ENCODE measurements at places on chromosomes 13 and 19.

- DNase-seq, result no peak
These were observed 99.9 kb downstream of the GNG7 start for GRCh38 chr19:2602391-2603181.

DNA sequence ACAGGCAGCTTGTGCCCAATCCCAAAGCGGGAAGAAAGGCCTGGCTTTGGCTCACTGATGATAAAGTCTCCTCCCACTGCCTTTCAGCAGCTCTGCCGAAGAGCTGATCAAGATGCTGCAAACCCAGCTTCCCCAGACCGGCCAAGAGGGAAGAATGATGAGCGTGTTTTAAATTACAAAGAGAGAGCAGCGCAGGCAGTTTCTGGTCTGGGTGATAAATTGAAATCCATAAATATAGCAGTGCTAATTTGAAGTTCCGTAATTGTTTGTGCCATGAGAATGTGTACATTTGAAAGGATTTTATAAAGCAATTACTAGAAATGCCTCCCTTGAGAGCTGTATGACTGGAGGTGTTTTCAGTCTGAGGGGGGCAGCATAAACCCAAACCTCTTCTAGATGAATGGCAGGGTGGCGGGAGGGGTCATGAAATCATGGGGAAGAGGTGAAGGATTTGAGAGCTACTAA, 171.8 kb downstream of the STK24 start:
- DNase-seq, result no peak

- DNase-seq, result no peak
These were observed 79.3 kb downstream of the PTPRS start for GRCh38 chr19:5261156-5261890.

DNA sequence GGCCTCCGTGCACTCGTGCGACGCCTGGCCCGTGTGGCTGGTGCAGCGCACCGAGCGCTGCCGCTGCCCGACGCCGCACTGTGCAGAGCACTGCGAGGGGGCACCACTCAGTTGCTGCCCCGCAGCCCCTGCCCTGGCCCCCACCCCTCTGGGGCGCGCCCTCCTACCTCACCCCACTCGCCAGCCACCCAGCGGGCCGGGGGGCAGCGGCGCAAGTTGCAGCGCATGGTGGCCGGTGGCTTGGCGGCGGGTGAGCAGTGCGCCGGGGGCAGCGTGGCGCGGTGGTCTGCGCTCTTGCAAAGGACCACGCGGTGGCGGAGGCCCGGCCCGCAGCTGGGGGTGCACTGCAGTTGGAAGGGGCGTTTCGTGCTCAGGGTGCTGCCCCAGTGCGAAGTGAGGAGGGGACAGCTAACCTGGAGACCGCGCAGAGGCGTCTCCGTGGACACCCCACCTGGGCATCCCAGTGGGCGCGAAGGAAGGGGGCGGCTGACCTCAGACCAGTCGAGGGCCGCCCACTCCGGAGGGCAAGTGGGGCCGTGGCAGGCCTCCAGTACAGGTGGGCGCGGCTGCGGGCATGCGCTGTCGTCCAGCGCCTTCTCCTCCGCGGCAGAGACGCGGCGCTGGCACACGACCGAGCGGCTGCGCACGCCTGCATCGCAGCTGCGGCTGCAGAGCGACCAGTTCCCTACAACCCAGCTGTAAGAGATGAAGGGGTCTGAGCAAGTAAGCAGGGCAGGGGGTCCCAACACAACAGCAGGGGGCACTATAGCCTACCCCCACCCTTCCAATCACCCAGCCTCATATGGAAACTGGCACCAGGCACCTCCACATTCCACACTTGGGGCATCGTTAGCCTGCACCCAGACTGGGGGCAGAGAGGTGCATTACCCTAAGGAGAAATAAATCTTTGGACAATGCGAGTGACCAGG, 8.0 kb upstream of the MYO1F start:
- DNase-seq, result no peak

GRCh38 chr13:100347968-100348367, 240.6 kb downstream of the GGACT start:
- DNase-seq, result no peak

DNA sequence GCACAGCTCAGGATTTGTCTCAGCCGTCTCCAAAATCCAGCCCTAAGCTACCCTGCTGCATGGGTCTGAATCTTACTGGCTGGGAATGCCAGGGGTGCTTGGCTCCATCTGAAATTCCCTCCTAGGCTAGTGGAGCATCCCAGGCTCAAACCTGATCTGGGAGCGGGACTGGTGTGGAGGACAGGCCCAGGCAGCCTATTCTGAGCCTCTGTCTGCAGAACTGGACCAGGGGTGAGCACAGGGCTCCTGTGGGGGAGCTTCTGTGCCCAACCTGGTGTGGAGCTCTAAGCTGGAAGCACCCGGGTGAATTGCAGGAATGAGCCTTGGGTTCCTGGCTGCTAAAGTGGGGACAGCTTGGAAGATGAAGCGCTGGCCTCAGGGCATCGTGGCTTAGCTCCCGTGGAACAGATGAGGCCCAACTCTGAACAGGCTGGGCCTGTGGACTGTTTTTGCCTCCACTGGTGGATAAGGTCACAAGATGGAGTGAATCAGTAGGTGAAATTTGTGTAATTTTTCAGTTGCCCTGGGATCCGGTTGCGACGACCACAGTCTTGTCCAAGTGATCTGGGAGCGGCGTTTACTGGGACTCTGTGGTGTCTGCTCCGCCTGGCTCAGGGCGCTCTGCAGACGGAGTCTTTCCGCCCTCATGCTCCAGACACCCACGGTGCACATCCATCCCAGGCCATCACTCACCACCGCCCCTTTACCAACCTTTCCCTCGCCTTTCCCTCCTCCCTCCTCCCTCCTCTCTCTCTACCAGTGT, 79.5 kb downstream of the TEX29 start:
- no peak for DNase-seq

DNA sequence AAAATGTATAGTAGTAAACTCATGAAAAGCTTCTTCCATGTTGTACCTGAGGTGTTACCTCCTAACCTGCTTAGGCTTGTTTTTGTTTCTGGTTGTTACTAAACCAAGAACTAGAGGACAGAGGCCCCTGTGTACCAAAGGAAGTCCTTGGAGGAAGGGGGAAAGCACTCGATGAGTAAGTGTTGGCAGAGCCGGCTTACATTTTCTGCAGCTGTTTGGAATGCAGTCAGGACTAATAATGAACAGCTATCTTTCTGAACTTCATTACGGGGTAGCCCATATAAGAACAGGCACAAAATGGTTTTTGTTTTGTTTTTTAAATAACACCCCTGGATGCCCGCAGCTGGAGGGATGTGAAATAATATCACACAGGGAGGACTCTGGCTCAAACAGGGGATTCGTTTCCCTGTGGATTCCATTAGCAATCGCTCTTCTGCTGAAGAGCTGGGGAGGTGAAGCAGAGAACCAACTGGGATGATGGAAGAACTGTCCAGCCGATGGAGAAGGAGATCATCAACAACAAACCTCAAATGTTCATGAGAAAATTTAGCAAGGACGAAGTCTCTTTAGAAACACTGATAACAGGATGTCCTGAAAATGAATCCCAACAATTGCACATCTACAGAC, 214.2 kb upstream of the MAB21L1 start:
- no peak for DNase-seq

DNA sequence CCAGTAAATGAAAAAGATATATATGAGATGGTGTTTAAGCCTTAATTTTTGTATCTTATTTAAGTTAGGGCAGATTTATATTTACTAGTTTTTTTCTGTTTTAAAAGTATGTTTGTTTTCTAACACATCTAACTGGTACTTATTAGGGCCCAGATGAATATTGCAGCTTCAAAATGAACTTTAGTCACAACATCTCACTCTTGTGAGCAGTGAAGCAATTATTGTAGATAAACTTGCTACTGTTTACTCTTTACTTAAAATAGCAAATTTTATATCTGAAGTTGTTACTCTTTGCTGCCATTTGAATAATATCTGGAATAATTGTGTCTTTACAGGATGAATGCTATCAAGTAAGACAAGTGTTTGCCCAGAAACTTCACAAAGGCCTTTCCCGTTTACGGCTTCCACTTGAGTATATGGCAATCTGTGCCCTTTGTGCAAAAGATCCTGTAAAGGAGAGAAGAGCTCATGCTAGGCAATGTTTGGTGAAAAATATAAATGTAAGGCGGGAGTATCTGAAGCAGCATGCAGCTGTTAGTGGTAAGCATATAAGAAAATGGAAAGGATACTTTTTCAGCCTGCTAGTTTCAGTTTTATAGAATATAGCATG, 166.8 kb downstream of the PDS5B start:
- DNase-seq, result no peak

- no peak for DNase-seq
These were observed 54.9 kb upstream of the PCDH8 start for GRCh38 chr13:52903320-52903719.

- no peak for DNase-seq
These were observed 607.6 kb downstream of the PCDH17 start for GRCh38 chr13:58238972-58239773.

GRCh38 chr13:48838193-48838973, 137.3 kb upstream of the FNDC3A start:
- DNase-seq, result no peak

- DNase-seq, result no peak
These were observed 4.4 kb upstream of the ZNF681 start for GRCh38 chr19:23762884-23763711.

GRCh38 chr19:48255376-48256303, at the start of gene CARD8:
TSS of gene CARD8 (minus strand) at chr19:48255912. CDS start at chr19:48241020, 14,892 bp downstream.
- peak; percentile 77 for DNase-seq

GRCh38 chr13:95457294-95457693, 95.2 kb upstream of the CLDN10 start:
- no peak for DNase-seq

DNA sequence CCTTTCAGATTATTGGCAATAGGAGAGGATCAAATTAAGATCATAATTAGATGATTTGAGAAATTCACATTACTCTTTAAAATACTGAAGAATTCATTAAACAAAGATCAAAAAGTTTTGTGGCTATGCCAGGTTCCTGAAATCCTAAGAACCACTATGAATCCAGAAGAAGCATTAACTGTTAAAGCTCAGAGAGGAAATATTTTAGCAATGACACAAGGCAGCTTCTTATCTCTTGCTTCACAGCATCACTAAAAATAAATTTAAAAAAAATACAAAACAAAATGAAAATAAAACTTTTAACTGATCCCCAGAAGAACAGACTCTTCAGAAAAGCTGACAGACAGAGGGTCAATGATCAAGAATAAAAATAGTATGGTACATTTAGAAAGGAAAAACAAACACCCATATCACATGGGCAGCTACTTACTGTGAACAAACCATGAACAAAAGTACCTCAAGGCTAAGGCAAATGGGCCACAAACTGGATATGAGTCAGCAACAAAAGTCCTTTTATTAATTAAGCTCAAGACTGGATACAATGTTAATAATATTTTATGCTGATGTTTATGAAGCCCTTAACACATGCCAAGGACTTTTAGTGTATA, 19.6 kb downstream of the RNF6 start:
- no peak for DNase-seq

DNA sequence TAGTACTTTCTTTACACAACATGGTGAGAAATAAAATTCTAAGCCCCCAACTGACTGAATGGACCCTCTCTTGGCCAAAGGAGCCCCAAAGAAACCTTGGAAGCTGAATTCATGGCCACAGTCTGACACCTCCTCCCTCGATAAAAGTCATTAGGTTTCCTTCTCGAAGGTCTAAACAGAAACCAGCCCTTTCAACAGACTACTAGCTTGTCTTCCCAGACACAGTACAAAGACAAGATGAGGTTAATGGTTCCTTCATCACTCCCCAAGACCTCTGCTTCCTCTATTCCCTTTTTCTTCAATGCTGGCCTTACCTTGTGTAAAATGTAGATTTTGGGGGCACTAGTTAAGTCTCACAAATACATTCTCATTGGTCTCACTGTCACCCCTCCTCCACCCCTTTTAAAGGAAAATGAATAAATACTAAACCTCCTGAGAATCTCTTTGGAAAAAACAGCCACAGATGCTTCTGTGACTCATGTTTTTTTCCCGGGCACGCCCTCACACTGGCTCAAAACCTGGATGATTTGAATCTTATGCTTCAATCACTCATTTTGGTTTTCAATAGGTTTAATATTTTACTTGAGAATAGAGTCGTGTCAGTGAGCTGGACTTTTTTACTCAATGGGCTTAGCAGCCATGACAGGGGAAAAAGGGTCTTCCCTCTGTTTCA, 65.8 kb upstream of the MED4 start:
- no peak for DNase-seq

DNA sequence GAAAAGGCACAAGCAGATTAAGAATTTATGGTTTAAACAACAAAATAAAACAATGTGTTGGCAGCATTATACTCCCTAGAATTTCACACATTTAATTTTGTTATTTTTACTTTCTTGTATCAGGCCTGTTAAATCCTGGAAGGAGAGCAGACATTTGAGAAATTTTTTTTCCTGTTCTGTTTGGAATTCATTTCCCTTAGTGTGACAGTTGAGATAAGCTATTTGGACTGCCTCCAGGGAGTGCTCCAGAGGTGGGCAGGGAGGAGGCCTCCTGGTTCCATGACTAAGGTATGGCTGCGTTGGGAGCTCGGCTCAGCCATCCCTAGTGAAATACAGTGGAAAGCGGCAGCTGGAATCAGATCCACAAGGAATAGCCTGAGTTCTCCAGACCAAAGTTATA, 185.7 kb downstream of the KCNRG start:
- DNase-seq, result no peak

GRCh38 chr19:1742989-1743696, 10.2 kb upstream of the ONECUT3 start:
- DNase-seq, result no peak

GRCh38 chr13:75495938-75496337, 14.0 kb upstream of the TBC1D4 start:
- DNase-seq, result peak; percentile 26

- peak; percentile 6 for DNase-seq
These were observed 134.3 kb upstream of the MYO16 start for GRCh38 chr13:108494991-108495645.

- DNase-seq, result peak; percentile 94
These were observed at the start of gene ZNF224 for GRCh38 chr19:44093931-44094765. TSS of gene ZNF224 (plus strand) at chr19:44094361. CDS start at chr19:44097874, 3,513 bp downstream.

- peak; percentile 67 for DNase-seq
These were observed 10.6 kb downstream of the CD70 start for GRCh38 chr19:6580313-6580712.

GRCh38 chr19:48206397-48207093, 36.1 kb downstream of the ZSWIM9 start:
- DNase-seq, result no peak

- no peak for DNase-seq
These were observed 43.6 kb upstream of the RCBTB2 start for GRCh38 chr13:48576448-48577010.

- DNase-seq, result no peak
These were observed 748 bp upstream of the SIGLEC8 start for GRCh38 chr19:51458899-51459505.

- no peak for DNase-seq
These were observed 11.6 kb upstream of the GTF2F2 start for GRCh38 chr13:45108716-45109101.

GRCh38 chr19:50658441-50659317, 9.4 kb downstream of the C19orf81 start:
- peak; percentile 99 for DNase-seq

GRCh38 chr13:36766295-36766694, 52.7 kb upstream of the RFXAP start:
- peak; percentile 31 for DNase-seq

GRCh38 chr13:96503481-96503880, 413.6 kb downstream of the HS6ST3 start:
- DNase-seq, result no peak

All from urothelium cell line (cell line).